MG63 (cell line): ENCODE measurements at places on chromosomes 5 and 9. TPM values are rescaled to one million over a fixed set of nuclear protein-coding genes. Genes with fewer than 3 reads are reported as not detected.
A peak's percentile ranks its signal among the peaks of the same experiment; 100 is the strongest.

DNA sequence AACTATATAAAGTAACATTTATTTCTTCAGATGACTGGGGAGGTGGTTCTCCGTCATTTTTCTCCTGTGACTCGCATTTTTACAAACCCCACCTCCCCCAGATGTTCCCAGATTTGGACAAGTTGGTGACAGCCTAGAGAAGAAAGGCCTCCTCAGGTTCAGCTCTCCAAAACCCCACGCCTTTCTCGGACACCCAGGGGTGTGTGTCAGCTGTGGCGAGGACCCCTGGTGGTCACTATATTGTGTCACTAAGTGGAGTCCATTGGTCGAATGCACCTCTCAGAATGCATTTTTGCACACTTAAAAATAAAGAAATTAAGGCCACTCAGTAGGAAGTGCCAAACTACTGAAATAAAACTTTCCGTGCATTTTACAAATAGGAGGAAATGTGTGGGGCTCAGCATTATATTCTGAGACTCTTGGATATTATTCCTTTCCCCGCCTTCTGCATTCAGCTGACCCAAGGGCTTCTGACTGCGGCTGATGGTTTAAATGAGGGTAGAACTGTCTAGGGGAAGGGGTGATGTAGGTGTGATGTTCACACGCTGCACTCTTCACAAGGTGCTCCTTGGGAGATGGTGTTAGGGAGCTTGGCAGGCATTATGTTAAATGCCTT, 47.6 kb downstream of the ACO1 start:
- DNase-seq = peak; percentile 23

- no peak for DNase-seq
Measured at GRCh38 chr9:106575823-106576222, 287.1 kb upstream of the ZNF462 start.

GRCh38 chr5:141664733-141665461, 13.7 kb upstream of the FCHSD1 start:
- DNase-seq = peak; percentile 72

- DNase-seq = no peak
Measured at GRCh38 chr5:53368966-53369605, 111.3 kb upstream of the FST start.

Gene RNF14
- 93.3 and 167 TPM in 2 replicates for total RNA-seq
